ENCODE measurements at places on chromosomes 5 and 9. TPM values are rescaled to one million over a fixed set of nuclear protein-coding genes. Genes with fewer than 3 reads are reported as not detected.
A peak's percentile ranks its signal among the peaks of the same experiment; 100 is the strongest.

The TOMM5 gene
- 136 TPM for total RNA-seq

The FOXD4L3 gene
- not detected for total RNA-seq

The EQTN gene
- not detected for total RNA-seq

GRCh38 chr5:10599113-10599512 is 35.2 kb downstream of the ANKRD33B start:
- DNase-seq: no peak

DNA sequence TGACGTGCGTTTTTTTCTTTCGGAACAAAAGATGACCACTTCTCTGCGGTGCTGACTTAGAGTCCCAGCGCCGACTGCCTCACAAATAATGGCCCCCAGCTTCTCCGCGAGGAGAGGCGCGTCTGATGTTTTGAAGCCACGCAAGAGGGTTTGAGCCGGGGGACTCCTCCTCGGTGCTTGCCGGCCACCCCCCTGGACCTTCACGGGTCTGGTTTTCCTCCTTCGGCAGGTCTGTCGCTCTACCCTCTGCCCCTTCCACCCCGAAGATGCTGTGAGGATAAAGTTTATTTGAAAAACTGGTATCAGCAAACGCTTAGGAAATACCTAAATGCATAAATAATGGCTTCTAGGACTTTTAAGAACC is 584 bp downstream of the USP20 start:
- DNase-seq: peak; percentile 37

DNA sequence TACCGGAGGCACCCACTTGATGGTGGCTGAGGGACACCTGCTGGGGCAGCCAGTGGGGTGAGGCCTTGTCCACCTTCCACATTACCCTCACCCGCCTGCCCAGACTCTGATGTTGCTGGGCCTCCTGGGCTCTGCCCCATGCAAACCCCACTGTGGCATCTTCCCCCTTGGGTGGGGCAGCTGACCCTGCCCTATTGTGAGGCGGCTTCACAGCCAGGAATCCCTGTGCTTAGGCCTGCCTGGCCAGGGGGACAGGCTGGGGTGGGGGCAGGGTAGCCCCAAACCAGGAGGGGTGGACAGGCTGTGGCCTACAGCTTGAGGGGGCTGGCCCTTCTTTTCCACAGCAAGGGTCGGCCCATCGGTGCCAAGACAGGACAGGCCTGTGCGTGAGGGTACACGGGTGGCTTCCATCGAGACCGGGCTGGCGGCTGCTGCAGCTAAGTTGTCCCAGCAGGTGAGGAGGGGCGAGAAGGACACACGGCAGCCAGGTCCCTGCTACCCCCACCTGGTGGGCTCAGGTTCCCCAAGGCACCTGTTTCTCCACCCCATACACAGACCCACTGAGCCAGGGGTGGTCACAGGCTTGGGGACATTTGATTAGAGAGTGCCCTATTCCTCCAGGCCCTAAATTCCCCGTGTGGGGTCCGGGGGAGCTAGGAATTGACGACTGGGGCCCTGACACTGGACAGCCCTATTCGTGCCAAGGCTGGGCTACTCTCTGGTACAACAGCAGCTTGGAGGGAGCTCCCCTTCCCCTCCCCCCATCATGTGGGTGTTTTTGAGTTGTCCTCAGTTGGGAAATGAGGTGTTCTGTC is 99.2 kb downstream of the PHF2 start:
- no peak for DNase-seq
